SJSA1 (cell line): ENCODE measurements at places on chromosomes 16 and 17. TPM values are rescaled to one million over a fixed set of nuclear protein-coding genes. Genes with fewer than 3 reads are reported as not detected.

Gene NCOR1
- total RNA-seq = 45.6 and 56.9 TPM in 2 replicates

Gene MYOCD
- total RNA-seq = 3.2 and 4.8 TPM in 2 replicates

- no peak for DNase-seq
- no peaks in the 10 kb centered on the region for H3K36me3 ChIP-seq
- no peak overlapping the region for H3K4me3 ChIP-seq
Measured at GRCh38 chr17:12282056-12282455, 261.4 kb downstream of the MAP2K4 start.

- H3K27ac ChIP-seq = no peak overlapping the region
- H3K36me3 ChIP-seq = peaks cover 31% of the 10 kb centered on the region
- peaks cover 25% of the 10 kb centered on the region for H3K4me1 ChIP-seq
- no peaks in the 10 kb centered on the region for H3K27me3 ChIP-seq
- H3K4me3 ChIP-seq = no peak overlapping the region
Measured at GRCh38 chr17:42780851-42781638, 635 bp downstream of the WNK4 start.

DNA sequence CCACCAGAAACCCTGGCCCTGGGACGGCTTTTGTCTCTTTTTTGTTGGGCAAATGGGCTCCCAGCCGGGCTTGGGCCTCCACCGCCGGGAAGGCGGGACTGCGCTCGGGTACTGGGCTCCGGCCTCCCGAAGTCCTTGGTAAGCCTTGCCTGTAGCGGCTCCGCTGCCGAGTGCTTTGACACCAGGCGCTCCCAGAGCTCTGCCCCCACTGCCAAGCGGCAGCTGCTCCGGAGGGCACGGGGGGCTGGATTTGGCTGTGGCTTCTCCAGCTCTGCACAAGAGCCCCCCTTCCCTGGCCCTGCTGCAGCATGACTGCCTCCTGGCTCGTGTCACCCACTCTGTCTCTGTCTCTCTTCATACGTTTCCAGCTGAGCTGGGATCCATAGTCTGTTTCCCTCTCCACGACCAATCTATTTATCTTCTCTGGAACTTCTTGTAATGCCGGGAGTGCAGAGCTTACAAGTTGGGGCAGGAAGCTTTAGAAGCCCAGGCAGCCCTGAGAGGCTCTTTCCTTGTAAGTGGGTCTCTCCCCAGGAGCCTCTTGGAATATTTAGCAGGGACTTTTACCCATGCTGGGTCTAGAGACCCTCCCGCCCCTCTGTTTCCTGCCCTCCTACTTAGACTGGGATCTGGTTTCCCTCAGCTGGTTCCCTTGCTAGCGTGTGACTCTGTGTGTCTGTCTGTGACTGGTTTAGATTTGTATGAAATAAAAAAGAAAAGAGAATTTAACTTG lies 246.9 kb upstream of the GSE1 start:
- H3K27ac ChIP-seq = no peak overlapping the region
- no peaks in the 10 kb centered on the region; the same call in 1 of the 2 replicates for H3K36me3 ChIP-seq
- H3K27me3 ChIP-seq = no peaks in the 10 kb centered on the region
- DNase-seq = no peak
- H3K4me1 ChIP-seq = peaks cover 69% of the 10 kb centered on the region
- H3K4me3 ChIP-seq = no peak overlapping the region

DNA sequence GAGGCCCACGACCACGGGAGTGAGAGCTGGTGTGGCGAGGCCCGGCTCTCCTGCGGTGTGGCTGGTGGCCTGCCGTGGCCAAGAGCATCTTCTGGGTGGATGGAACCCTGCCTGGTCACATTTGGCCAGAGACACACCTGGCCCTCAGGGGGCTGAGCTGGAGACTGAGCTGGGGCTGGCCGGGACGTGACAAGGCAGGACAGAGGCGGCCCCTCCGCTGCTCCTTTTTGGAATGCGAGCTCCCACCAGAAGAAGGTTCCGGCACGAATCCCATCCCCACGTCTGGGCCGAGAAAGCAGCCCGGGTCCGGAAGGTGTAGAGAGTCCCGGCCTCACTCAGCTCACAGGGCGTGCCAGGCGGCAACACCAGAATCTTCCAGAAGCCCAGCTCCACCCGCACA lies 26.0 kb upstream of the CHMP6 start:
- peaks cover 12% of the 10 kb centered on the region for H3K27me3 ChIP-seq
- no peak overlapping the region for H3K27ac ChIP-seq
- DNase-seq = no peak
- H3K4me3 ChIP-seq = no peak overlapping the region
- peaks cover 26% of the 10 kb centered on the region for H3K36me3 ChIP-seq
